HepG2 (cell line): ENCODE measurements at places on chromosomes 3 and 15. TPM values are rescaled to one million over a fixed set of nuclear protein-coding genes. Genes with fewer than 3 reads are reported as not detected.

Gene UPK1B
- total RNA-seq = not detected in 2 replicates

Gene CACNA2D2
- not detected in 2 replicates for total RNA-seq

Gene GABRB3
- total RNA-seq = not detected in 2 replicates

Gene PTH1R
- total RNA-seq = not detected in 2 replicates

Gene SAMMSON
- total RNA-seq = not detected in 2 replicates

Gene WWTR1
- 19.7 and 27.0 TPM in 2 replicates for total RNA-seq

Gene C3orf80
- 0.04 TPM in 1 of 2 replicates, not detected in the other for total RNA-seq

Gene TMEM158
- total RNA-seq = 0.13 TPM in 1 of 2 replicates, not detected in the other

Gene PDCD6IP
- 62.5 and 116 TPM in 2 replicates for total RNA-seq

Gene NPTN
- total RNA-seq = 57.7 and 110 TPM in 2 replicates

Gene LYZL4
- total RNA-seq = not detected in 2 replicates

Gene CHST2
- total RNA-seq = not detected in 2 replicates

Gene GABRA5
- total RNA-seq = not detected in 2 replicates

Gene PRR20G
- not detected in 2 replicates for total RNA-seq

Gene TUSC7
- total RNA-seq = not detected in 2 replicates

Gene INSYN1
- total RNA-seq = not detected in 2 replicates

Gene SLC9C1
- total RNA-seq = not detected in 2 replicates

Gene USP50
- 0.56 and 0.86 TPM in 2 replicates for total RNA-seq

Gene RTP4
- total RNA-seq = 0.62 and 0.83 TPM in 2 replicates

Gene PYGO1
- 1.8 and 2.6 TPM in 2 replicates for total RNA-seq

Gene SLCO2A1
- not detected in 2 replicates for total RNA-seq

Gene CFAP92
- total RNA-seq = 0.45 and 0.46 TPM in 2 replicates

Gene PRSS50
- total RNA-seq = not detected in 2 replicates

Gene KCTD6
- 14.0 and 14.2 TPM in 2 replicates for total RNA-seq

Gene LRRC15
- not detected in 2 replicates for total RNA-seq

Gene TP63
- not detected in 2 replicates for total RNA-seq

Gene NR2C2
- total RNA-seq = 7.8 and 12.0 TPM in 2 replicates

Gene CLDN1
- total RNA-seq = 28.4 and 42.7 TPM in 2 replicates

Gene SLC24A5
- total RNA-seq = not detected in 2 replicates

Gene STRIT1
- total RNA-seq = not detected in 2 replicates

Gene CPB1
- total RNA-seq = not detected in 2 replicates

Gene CHL1
- total RNA-seq = not detected in 2 replicates

Gene C3orf22
- total RNA-seq = not detected in 2 replicates

Gene GCSAM
- not detected in 2 replicates for total RNA-seq

Gene THAP10
- 0.64 and 0.66 TPM in 2 replicates for total RNA-seq

Gene ALS2CL
- not detected in 2 replicates for total RNA-seq

Gene MME
- total RNA-seq = not detected in 2 replicates

Gene KY
- not detected in 2 replicates for total RNA-seq

Gene CLASP2
- total RNA-seq = 30.6 and 34.8 TPM in 2 replicates

Gene SCAANT1
- total RNA-seq = not detected in 2 replicates

Gene PDE8A
- 24.2 and 26.3 TPM in 2 replicates for total RNA-seq

Gene KLHL6
- total RNA-seq = not detected in 2 replicates

Gene POLQ
- 16.0 and 18.6 TPM in 2 replicates for total RNA-seq

Gene PLEKHO2
- total RNA-seq = 3.1 and 3.8 TPM in 2 replicates

Gene TPRG1
- total RNA-seq = not detected in 2 replicates

Gene CYP1A2
- not detected in 2 replicates for total RNA-seq

Gene NDUFB4
- 115 and 117 TPM in 2 replicates for total RNA-seq

Gene WHAMM
- total RNA-seq = 2.7 and 2.9 TPM in 2 replicates

Gene CAMKV
- 0.13 and 0.15 TPM in 2 replicates for total RNA-seq

Gene DPPA2
- total RNA-seq = not detected in 2 replicates

Gene B3GALNT1
- not detected in 2 replicates for total RNA-seq

Gene CRTC3
- 6.0 and 8.4 TPM in 2 replicates for total RNA-seq

Gene CAPN3
- total RNA-seq = 0.90 and 1.3 TPM in 2 replicates

Gene OR5K2
- not detected in 2 replicates for total RNA-seq

Gene GRAMD2A
- total RNA-seq = 0.32 TPM in 1 of 2 replicates, not detected in the other

Gene FAM43A
- total RNA-seq = 0.42 and 0.91 TPM in 2 replicates

Gene CPLX3
- total RNA-seq = not detected in 2 replicates

Gene GTF2A2
- total RNA-seq = 106 and 118 TPM in 2 replicates

Gene AHSG
- 916 and 2,043 TPM in 2 replicates for total RNA-seq
